ENCODE measurements at places on chromosomes 11 and 22.

GRCh38 chr11:63849691-63850090 lies 10.8 kb downstream of the MARK2 start:
- no peak for DNase-seq

DNA sequence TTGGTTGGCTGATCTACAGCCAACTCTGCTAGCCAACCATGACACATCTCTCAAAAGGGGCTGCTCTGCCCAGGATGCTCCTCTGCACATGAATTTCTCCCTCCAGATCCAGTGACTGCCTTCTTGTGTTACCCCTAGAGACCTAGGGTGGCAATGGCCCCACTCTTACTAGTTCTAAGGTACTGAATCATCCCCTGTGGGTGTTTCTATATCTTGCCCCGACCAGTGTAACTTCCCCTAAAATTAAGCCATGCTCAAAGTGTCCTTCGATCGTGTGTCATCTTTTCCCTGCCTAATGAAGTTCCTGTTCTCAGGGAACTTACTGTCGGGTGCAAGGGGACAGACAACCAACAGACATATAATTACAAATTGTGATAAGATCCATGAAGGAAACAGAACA lies 113.3 kb downstream of the FAM76B start:
- DNase-seq: no peak

- DNase-seq: peak; percentile 12
Measured at GRCh38 chr22:44889255-44889878, 120.4 kb downstream of the PHF21B start.

DNA sequence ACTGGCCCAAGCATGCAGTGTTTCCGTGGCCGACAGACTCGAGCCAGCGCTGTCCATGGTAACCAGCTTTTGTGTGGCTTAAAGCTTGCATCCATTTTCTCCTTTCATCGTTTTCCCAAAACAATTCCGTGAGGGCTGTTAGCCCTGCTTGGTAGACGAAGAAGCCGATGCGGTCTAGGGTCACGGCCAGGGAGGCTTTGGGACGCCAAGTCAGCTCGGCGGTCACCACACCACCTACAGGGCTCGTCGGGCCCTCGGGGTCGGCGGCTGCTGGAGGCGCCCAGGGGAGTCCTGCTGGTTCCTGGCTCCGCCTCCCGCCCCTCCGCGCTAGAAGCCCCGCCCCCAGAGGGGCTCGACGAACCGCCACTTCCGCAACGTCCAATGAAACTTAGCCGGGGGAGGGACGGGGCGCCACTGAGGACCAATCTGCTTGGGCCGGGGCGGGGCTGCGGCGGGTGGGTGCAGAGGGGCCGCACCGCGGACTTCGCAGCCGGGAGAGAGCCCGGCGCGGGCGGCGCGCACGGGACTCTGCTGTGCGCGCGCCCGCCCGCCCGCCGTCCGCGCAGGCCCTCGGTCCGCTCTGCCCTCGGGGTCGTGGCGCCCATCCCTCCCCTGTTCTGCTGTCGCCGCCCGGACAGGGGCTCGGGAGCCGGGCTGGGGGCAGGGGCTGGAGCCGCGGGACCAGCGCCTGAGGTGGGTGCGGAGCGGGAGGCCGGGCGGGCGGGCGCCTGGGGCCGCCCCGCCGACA lies at the start of gene TIGD3:
TIGD3 (plus strand) TSS at position 487 of the 748 bp plus-strand sequence. CDS start 1,058 bp downstream, outside the sequence.
- peak; percentile 99 for DNase-seq

DNA sequence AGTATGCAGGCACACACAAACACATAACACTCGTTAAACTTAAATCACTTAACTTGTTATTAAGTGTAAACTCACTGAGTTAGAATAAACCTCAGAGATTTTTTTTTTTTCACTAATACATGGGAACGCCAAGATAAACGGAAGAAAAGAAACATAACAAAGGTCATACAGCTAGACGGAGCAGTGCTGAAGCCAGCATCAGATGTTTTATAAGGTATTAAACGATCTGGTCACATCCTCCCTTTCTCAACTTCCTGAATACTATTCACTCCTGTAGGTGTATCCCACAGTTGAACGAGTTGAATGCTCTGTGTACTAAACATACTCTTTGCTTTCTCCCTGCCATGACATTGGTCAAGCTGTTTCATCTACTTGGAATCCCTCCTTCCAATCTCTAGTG lies 212.0 kb downstream of the SWAP70 start:
- DNase-seq: no peak

DNA sequence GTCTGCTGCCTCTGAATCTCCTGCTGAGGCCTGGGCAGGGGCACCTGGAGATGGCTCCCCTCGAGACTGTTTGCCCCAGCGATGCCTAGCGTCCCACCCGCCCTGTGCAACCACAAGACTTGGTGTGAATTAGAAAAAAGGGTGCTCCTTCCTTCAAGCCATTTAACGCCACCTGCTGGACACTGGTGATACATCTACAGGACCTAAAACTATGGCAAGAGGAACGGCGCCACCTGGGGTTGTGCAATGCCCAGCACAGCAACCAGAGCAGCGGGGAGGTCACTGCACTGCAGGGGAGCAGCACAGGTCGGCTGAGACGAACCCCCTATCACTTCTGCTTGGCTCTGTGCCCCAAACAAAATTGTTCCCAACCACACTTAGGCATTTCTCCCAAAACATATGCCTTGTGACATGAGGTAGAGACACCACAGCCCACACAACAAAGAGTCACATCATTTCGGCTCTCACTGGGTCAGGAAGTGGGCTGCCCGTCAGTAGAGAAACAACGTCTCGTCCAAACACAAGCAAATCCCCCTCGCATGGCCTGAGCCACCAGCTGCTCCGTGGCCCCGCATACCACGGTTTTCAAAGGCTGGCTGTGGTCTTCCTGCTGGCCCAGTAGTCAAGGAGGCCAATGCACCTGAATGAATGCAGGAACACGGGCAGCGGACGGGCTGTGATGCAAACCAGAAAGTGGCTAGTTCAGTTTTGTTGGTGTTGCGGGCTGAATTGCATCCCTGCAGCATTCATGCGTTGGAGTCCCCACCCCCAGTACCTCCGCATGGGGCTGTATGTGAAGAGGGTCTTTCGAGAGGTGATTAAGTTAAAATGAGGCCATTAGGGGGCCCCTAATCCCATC lies 171.9 kb downstream of the SHANK2 start:
- peak; percentile 69 for DNase-seq

GRCh38 chr11:35393098-35393497 lies 26.3 kb downstream of the SLC1A2 start:
- no peak for DNase-seq

DNA sequence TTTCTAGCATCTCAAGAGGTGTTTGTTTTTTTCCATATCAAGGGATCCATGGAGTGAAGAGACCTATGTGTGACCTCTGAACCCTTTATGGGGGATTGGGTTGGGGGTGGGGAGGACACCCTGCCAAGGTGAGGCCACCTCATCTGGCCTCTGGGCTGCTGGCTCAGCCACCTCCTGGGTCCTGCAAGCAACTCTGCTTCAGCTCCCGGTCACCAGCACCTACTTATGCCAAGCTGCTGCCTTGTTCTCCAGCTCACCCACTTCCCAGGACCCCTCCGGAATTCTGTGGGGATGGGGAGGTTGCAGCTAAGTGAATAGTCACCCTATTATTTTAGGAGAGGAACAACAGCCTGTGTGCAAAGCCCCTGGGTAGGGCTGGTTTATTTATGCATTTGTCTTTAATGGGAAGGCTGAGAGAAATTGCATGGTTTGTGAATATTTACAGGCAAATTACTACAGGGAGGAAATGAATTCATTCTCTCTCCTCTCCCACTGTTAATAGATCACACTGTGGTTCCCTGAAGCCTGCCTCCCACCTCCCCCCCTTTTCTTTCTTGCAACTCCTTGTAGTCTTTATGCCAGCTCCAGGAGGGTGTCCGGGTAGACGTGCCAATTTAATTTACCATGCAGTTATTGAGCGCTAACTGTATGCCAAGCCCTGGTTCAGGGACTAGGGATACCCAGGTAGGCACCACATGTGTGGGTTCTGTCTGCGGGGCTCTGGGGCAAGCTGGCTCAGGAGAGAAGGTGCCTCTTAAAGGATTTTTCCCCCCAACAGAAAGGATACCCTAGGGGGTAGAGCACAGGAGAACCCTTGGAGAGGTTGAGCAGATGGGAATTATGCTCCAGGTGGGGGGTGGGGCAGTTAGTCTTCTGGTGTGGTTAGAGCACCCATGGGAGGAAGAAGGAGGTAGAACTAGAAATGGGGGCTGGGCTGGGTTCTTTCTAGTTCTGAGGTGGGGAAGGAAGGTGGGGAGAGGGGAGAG lies 50.7 kb downstream of the TSPAN18 start:
- DNase-seq: peak; percentile 10

DNA sequence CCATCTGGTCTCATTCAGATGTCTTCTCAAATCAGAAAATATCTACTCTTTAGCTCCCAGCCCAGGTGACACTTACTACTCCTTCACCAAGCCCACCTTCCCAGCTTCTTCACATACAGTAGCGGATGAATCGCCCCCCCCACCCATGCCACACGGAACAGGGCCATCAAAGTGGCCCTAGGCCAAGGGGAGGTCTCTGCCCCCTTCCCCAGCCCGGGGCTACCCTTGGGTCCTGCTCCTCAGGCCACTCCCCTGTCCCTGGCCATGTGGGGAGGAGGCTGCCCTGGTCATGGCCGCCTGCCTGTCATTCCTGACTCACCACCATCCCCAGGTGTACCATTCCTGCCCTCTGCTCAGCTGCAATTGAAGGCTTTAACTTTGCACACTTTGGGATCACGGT lies 142.8 kb downstream of the NECTIN1 start:
- no peak for DNase-seq

- peak; percentile 31 for DNase-seq
Measured at GRCh38 chr11:3341298-3341697, 37.6 kb downstream of the ZNF195 start.

- no peak for DNase-seq
Measured at GRCh38 chr11:86799680-86800075, 664 bp upstream of the PRSS23 start.

- no peak for DNase-seq
Measured at GRCh38 chr11:117230286-117230961, 1.4 kb downstream of the PCSK7 start.

DNA sequence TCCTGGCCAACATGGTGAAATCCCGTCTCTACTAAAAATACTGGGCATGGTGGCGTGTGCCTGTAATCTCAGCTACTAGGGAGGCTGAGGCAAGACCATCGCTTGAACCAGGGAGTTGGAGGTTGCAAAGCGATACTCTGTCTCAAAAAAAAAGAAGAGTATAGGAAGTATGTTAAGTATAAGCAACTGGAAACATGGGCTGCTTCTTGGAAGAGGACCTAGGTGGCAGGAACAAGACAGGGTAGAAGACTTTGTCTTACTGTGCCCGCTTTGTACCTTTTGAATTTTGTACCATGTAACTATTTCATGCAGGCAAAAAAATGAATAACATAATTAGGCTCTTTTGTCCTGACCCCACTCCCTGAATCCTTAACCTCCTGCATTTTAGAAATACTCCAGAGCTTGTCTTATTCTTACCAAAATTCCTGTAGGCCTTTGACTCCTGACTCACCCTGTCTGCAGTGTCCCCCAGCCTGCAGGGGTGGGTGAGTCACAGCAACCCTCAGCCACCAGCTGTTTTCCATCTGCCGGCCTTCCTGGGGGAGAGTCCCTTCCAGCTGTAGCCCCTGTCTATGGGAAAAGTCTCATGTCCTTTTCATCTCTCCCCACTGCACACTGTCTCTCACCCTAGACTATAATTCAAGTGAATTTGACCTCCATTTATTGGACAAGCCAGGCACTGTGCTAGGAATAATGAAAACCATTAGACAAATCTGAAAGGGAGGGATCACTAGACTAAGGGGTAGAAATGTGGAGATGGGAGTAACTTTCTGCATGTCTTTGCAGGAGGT lies 41.8 kb downstream of the TXN2 start:
- peak; percentile 70 for DNase-seq

GRCh38 chr11:35614939-35615569 lies 3.2 kb upstream of the FJX1 start:
- no peak for DNase-seq

GRCh38 chr22:39139933-39140332 lies 12.5 kb downstream of the CBX7 start:
- DNase-seq: no peak

DNA sequence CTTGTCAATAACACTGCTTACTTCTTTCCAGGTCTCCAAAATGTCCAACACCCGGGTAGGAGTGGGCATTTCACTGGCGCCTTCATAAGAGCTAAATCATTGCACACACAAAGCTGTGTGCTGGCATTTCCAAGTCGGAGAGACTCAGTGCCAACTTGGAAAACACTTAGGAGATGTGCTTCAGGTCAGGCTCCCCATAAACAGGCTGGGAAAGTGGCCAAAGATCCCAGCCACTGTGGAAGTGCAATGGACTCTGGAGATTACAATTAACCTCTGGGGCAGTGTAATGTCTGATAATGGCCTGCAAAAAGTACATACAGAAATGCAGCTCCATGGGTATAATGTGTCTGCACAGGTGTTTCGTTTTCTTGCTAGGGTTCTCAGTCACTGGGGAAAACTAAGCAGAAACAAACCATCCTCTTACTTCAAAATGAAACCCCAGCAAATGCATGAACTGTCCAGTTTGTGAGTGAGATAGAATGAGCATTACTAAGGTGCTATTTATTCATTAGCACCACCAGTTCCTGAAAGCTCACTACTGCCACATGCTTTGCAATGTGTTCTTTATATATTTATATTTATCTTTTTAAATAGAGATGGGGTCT lies 79.0 kb downstream of the ABTB2 start:
- no peak for DNase-seq

GRCh38 chr11:16774936-16775613 lies 36.6 kb downstream of the C11orf58 start:
- no peak for DNase-seq

Data from right hindlimb (tissue), 1 donor.